ENCODE measurements at places on chromosomes 4 and X.
A peak's percentile ranks its signal among the peaks of the same experiment; 100 is the strongest.

DNA sequence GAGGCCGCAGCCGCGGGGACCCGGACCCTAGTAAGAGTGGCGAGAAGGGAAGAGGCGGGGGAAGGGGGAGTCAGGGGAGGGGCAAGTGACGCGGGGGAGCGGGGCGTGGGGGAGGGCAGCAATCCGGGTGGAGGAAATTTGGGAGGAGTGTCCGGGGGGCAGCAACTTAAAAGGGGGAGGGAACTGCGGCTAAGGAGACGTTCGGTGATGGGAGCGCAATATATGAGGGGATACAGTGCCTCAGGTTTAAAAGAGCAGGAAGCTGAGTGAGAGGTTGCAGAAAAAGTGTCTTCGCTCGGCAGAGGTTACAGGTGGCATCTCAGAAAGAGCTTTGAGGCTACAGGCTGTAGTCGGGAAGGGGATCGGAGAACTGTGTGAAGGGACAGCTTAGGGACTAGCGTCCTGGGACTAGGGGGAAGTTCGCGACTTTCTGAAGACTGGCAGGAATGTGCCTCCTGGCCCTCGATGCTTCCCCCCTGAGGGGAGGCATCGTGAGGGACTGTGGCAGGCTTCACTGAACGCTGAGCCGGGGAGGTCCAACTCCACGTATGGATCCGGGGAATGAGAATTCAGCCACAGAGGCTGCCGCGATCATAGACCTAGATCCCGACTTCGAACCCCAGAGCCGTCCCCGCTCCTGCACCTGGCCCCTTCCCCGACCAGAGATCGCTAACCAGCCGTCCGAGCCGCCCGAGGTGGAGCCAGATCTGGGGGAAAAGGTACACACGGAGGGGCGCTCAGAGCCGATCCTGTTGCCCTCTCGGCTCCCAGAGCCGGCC is 519 bp downstream of the FOXO4 start:
- no peak for DNase-seq

DNA sequence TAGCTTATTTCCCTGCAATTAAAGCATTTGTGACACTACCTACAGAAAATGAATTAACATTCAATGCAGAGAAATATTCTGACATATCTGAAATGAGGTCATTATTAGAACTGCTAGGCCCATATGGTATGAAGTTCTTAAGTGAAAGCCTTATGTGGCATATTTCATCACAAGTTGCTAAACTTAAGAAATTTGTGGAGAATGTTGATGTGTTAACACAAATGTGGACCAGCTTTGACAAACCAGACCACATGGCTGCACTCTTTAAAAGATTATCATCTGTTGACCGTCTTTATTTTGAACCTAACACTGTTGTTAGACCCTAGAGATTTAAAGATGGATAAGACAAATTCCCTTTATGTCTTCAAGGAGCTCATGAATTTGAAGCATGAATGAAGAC is 1024.1 kb downstream of the RPA4 start:
- no peak for DNase-seq

- DNase-seq, result peak; percentile 66
Observed at GRCh38 chr4:118351851-118352827, 664 bp downstream of the PRSS12 start.

DNA sequence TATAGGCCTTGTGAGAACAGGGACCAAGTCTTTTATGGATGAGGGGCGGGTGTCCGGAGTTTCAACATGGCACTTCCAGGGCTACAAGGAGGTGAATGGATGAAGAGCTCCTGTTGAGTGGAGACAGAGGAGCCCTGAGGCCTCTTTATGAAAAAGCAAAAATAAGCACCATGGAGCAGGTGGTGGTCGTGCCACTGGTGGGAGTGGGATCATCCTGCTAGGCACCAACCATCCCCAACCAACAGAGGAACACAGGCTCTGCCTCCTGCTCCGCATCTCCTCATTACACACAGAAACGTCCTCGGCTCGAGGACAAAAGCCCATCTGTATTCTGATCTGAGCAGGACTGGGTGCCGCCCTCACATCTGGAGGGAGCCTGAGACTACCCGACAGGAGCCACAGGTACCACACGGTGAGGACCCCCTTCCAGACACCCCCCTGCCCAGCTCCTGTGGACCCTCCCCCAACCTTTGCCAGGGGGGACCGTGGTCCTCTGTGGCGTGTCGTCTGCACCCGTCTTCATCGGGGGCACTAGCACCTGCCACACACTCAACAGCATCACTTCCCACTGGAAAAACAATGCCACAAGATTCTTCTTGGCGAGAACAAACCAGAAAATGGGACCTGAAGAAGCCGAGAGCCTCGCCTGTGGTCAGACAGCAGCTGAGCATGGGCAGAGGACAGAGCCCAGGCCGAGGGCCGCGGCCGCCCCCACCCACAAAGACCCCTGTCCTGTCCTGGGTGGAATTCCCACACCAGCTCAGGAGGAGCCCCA is 3.9 kb upstream of the PDE6B start:
- no peak for DNase-seq

DNA sequence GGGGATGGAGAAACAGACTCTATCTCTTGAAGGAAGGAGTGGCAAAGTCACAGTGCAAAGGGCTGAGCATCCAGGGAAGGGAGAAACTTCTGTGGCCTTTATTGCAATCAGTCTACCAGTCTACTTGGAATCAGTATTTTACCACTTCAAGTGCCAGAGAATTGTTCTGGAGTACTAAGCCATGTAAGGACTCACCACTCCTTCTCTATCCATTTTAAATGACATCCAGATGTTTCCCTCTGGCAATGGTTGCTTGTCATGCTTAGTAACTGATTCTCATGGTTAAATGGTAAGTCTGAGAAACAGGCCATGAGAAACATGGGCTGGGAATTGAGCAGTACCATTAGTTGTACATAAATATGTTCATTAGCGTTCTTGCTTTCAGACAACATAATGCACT is 21.1 kb upstream of the SMIM10 start:
- DNase-seq, result no peak

DNA sequence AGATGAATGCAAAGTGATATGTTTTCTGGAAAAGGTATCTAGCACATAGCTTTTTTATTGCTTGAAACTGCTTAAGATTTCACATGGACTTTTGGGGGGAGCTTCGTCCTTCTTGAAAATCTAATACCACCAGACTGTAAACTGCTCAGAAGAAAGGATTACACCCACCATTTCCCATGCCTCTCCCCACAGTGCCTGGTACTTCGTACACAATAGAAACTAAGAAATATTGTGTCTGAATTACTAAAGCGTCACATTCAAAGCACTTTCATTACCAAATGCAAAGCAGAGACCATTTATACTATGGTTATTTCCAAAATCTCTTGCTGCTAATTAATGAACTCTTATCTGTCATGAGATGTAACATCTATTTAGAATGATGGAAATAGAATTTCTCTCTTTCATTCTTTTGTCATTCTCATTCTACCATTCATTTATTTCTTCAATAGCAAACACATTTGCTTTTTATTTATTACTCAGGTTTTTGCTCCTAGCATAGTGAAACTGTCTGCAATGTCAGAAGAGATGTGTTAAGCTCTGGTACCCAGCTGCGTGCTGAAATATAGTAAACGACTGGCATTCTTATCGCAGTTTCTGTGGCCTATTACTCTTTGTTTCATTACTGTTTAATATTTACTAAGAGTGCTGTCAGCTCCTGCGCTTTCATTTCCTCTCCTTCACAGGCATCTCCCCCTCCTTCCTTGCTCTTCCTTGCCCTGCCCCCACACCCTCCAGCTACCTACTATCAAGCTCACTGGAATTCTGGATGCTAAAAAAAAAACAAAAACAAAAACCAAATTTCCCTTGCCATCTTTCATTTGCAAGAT is 51.4 kb upstream of the RAPGEF2 start:
- DNase-seq, result no peak

DNA sequence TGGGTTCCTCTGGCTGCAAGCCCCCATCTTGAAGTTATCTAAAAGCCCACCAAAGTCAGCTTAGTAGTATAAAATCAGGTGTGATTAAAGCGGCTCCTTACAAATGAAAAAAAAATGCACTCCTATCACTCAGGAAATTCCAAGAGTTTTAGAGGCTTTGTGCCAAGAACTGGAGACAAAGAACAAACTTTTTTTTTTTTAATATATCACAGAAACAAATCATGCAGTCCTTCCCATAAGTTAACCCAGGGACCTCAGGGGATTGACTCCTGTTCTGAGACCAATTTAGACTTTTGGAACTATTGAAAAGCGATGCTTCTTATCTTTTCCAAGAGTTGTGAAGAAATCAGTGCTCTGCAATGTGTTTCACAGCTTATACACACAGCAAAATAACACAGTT is 53.6 kb downstream of the HHIP start:
- no peak for DNase-seq

DNA sequence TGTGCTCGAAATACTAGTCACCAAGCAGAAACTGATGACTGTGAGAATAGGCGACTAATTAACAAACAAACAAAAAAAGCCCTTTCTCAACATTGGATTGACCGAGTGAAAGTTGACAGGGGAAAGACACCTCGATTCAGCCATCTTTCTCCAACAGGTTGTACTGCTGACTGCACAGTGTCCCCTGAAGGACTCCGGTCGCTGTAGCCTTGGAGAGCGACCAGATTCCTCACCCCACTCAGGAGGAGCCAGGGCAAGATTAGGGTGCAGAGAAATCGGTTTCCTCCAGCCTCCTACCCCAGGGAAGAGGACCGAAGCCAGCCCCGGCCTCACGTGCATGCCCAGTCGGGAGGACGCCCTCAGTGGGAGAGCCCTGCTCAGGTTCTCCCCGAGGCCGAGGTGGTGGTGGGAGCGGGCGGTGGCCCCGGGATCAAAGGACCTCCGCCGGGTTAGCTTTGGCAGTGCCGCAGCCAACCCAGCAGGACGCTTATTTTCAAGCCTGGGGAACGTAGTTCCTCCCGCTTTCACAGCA is 1.1 kb upstream of the RAP1GDS1 start:
- no peak for DNase-seq

GRCh38 chr4:54971474-54971950 is 153.9 kb downstream of the KDR start:
- DNase-seq, result peak; percentile 16

DNA sequence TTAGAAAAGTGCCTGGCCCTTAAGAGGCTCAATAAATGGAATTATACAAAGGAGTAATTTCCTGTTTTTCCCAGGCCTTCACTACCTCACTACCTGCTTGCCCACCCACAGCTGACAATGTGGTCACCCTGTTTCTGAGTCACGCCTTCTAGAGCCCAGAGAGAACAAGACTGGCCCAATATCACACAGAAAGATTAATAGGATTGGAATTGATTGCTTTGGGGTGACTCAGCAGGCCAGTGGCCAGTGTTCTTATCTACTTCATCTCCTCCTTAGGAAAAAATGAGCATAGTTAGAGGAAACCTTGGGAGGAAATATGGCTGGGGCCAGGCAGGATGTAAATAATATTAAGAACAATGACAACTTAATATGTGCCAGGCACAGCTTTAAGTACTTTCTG is 4.5 kb upstream of the FGF16 start:
- DNase-seq, result no peak

GRCh38 chrX:9829308-9830267 is 43.4 kb downstream of the SHROOM2 start:
- DNase-seq, result no peak

DNA sequence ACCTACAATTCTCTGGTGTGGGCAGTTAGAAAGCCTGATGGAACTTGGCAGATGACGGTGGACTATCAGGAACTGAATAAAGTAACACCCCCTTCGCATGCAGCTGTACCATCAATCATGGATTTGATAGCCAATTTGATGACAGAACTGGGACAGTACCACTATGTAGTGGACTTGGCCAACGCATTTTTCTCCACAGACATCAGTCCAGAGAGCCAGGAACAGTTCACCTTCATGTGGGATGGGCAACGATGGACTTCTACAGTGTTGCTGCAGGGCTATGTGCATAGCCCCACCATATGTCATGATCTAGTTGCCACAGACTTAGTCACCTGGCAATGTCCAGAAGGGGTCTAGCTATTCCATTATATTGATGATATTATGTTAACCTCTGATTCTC is 54.5 kb upstream of the CCDC149 start:
- no peak for DNase-seq

- no peak for DNase-seq
Observed at GRCh38 chr4:30181918-30182317, 538.3 kb upstream of the PCDH7 start.

GRCh38 chr4:147195386-147195785 is 249.7 kb upstream of the TTC29 start:
- no peak for DNase-seq

DNA sequence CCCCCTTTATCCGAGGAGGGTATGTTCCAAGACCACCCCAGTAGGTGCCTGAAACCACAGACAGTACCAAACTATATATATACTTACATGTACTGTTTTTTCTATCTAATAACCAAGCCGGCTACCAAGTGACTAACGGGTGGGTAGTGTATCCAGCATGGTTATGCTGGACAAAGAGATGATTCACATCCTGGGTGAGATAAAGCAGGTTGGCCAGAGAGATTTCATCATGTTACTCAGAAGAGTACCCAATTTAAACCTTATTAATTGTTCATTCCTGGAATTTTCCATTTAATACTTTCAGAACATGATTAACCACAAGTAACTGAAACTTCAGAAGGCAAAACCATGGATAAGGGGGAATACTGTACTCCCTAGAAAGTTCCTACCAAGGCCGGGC is 46.5 kb downstream of the RFC1 start:
- no peak for DNase-seq

GRCh38 chr4:140837736-140838135 is 81.6 kb upstream of the TBC1D9 start:
- no peak for DNase-seq

GRCh38 chr4:929096-929765 is 2.9 kb downstream of the GAK start:
- DNase-seq, result no peak

DNA sequence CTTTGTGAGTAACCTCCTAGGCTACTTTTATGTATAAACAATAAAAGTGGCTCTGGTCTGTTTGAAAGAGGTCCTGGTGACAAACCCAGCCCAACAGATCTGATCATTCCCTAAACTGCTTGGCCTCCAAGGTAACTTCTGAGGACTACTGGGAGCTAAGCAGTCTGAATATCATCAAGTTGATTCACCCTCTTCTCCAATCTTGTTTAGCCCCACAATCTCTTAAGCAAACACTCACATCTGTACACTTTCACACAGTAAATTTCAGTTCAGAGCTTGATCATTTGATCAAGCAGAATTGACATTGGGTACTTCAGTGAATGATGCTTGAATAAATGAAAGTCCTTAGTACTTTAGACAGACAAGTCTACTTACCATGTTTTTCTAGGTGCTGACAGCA is 74.7 kb downstream of the HCCS start:
- DNase-seq, result no peak

DNA sequence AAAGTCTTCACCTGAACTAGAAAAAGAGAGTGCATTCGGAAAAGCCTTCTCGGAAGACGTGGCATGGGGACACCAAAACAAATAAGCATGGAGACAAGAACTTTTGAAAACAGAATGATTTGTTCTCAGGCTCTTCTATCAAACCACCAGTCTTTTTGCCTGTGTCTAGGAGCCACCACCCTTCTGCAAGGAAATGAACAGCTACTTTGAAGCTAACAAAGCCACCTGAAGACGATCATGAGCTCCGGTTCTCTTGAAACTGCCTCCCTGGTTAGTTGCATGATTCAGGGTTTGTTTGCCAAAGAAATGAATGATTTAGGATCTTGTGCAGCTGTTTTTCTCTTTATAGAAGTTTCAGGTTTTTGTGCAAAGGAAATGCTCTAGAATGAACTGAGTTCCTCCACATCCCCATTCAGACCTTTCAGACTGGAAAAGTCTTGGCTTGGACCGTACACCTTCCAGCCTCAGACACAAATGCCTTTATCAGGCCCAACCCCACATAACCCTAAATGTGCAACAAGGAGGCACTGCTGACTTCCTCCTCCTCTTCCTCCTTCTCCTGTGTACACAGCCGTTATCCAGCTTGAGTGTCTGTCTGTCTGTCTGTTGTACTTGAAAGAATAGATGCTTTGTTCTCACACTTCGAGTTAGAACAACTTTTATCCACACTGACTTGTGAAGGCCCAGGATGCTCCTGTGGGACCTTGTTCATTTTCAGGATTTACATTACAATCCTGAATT is 334.8 kb upstream of the KLF3 start:
- DNase-seq, result no peak

Measured in COR-L47 (cell line).